Lower leg skin (tissue), 4 donors: ENCODE measurements at places on chromosomes 6 and 20.
A peak's percentile ranks its signal among the peaks of the same experiment; 100 is the strongest.

- no peak for DNase-seq
These were observed 22.6 kb downstream of the KCNK15 start for GRCh38 chr20:44768256-44768655.

GRCh38 chr6:85864453-85865401, 222.0 kb upstream of the SYNCRIP start:
- DNase-seq: no peak

DNA sequence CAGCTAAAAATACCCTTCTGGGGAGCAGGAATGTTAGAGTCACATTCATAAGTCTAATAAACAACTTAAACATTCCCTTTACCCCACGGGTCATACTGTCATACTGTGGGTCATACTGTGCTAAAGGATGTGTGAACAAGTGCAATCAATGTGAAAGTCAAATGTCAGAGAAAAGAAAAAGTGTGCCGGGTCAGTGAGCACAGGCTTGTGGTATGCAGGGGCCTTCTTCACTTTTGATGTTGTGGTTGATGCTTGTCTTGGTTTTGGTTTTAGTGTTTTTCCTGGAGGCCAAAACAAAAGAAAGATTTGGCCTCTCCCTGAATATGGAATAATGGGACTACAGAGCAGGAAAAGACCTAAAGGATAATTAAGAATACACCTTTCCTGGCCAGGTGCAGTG, 267.9 kb upstream of the PLN start:
- DNase-seq: no peak

GRCh38 chr6:134176264-134176975, 124.0 kb upstream of the SLC2A12 start:
- DNase-seq: no peak

- DNase-seq: no peak
These were observed 164.0 kb downstream of the TBC1D7 start for GRCh38 chr6:13164291-13164690.

DNA sequence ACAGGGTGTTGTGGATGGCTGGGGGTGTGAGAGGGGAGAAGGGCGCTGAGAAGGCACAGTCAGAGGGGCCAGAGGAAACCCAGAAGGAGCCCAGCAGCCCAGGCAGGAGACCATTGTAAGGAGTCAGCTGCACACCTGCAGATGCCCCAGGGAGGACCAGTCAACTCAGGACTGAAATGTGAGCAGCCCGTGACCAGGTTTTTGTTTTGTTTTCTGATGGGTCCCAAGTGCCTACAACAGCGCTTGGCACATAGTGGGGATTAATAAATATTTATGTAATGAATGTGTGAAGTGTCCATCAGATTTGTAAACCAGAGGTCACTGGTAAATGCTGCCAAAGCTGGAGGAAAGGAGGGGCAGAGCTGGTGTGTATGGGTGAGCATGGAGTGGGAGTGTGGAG, 30.2 kb downstream of the TRAM2 start:
- no peak for DNase-seq

- no peak for DNase-seq
These were observed 101.8 kb upstream of the AKIRIN2 start for GRCh38 chr6:87803791-87804190.

DNA sequence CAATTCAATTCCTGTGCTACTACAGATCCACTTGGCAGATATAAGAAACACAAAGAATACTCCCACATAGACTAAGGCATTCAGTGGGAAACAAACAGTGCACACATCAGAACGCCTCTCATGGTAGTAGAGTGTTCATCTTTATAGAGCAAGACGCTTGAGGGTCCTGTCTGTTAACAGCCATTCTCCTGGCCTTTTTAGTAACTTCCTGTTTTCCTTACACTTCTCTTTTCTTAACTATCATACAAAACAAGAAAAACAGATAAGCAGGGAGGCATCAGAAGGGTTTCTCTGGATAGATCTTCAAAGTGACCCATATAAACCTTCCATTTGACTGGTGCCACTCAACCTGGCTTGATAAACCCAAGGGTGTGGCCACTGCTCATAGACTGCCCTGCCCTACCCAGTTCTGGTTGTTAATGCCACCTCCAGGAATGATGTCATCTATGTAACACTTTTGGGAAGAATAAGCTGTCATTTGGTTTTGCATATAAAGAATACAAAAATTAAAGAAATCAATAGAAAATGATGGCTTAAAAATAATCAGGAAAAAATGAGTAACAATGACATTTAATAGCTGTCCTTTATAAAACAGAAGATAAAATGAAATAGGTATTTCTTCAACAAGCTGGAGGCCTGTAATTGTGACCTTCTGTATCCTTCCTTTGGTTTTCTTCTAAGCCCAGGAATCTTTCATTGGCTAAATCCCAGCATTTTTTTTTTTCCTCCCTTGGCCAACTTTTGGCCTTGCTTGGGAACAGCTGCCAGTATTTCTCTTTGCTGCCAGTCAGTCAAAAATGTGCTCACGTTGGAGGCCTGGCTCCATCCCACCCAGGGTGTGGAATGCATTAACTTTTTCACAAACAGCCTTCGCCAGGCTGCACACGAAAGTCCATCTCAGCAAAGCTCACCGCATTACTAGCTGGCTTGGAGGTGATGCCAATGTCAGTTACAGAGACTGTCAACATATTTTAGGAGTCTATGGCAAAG, 103.5 kb downstream of the GJA10 start:
- DNase-seq: no peak

GRCh38 chr20:61988665-61989064, 77.0 kb downstream of the TAF4 start:
- no peak for DNase-seq

DNA sequence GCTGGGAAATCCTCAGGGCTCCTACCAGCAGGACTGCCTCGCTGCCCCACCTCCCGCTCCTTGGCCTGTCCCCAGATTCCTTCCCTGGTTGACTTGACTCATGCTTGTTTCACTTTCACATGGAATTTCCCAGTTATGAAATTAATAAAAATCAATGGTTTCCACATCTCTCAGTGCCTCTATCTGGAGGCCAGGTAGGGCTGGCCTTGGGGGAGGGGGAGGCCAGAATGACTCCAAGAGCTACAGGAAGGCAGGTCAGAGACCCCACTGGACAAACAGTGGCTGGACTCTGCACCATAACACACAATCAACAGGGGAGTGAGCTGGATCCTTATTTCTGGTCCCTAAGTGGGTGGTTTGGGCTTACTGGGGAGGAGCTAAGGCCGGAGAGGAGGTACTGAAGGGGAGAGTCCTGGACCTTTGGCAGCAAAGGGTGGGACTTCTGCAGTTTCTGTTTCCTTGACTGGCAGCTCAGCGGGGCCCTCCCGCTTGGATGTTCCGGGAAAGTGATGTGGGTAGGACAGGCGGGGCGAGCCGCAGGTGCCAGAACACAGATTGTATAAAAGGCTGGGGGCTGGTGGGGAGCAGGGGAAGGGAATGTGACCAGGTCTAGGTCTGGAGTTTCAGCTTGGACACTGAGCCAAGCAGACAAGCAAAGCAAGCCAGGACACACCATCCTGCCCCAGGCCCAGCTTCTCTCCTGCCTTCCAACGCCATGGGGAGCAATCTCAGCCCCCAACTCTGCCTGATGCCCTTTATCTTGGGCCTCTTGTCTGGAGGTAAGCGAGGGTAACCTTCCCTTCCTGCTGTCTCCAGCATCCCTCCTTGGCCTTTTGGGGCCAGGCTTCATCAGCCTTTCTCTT, at the start of gene CFB:
Gene CFB, plus strand, starts transcription at position 589 of the 863 bp plus-strand sequence. Its CDS starts 127 bp downstream, at position 716.
- peak; percentile 95 for DNase-seq

DNA sequence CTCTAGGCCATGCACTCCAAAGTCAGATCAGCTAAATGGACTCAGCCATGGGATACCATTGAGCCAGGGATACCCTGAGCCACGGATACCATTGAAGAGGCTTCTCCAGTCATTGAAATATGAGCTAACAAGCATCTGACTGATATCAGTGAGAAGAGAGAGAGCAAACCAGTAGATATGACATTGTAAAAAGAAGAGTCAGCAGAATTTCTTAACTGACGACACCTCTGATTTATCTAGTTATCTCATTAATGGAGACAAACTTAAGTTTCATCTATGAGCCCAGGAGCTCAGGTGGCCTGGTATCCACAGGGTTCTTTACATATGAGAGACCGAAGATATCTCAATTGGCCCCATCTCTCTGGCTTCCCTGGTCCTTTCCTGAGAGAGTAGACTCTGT, 140.6 kb downstream of the TBC1D7 start:
- DNase-seq: no peak

- peak; percentile 82 for DNase-seq
These were observed 16.5 kb downstream of the IGF2R start for GRCh38 chr6:159985296-159985945.

- DNase-seq: peak; percentile 39
These were observed 17.3 kb downstream of the GABRR2 start for GRCh38 chr6:89297695-89298351.

- no peak for DNase-seq
These were observed 56.4 kb upstream of the VSTM2L start for GRCh38 chr20:37846573-37846972.

- no peak for DNase-seq
These were observed 128.0 kb downstream of the TNFRSF21 start for GRCh38 chr6:47181681-47182080.

GRCh38 chr6:68307301-68307700, 327.8 kb upstream of the ADGRB3 start:
- no peak for DNase-seq

GRCh38 chr6:105616521-105616920, 213.6 kb upstream of the PREP start:
- no peak for DNase-seq

- DNase-seq: no peak
These were observed 121.7 kb upstream of the NXT1 start for GRCh38 chr20:23228912-23229311.

DNA sequence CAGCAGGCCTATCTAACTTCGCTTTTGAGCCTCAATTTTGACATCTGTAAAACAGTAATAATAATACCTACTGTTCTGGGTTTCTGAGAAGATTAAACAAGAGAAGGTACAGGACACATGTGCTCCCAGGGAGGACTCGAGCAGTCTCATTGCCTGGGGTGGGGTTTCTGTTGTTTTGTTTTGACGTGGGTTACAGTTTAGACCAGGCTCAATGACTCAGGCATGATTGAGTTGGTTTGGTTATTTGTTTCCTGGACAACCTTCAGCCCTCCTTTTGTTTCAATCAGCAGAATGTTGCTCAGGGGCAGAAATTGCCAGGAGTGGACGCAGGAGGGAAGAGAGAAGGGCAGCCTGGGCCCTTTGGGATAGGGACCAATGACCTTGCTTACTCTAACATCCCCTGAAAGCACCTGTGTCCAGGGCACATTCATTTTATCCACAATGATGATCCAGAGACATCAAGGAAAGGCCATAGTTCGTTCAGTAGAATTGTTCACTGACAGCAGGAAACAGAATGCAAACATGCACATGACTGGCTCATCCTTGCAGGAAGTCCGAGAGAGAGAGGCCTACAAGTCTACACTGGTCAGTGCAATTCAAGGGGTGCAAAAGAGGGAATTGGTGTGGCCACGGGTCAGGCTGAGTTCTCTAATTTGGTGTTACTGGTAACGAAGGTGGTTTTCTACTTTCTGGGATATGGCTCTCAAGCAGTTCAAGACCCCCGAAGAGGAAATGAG, 74.5 kb upstream of the MRPS10 start:
- no peak for DNase-seq

DNA sequence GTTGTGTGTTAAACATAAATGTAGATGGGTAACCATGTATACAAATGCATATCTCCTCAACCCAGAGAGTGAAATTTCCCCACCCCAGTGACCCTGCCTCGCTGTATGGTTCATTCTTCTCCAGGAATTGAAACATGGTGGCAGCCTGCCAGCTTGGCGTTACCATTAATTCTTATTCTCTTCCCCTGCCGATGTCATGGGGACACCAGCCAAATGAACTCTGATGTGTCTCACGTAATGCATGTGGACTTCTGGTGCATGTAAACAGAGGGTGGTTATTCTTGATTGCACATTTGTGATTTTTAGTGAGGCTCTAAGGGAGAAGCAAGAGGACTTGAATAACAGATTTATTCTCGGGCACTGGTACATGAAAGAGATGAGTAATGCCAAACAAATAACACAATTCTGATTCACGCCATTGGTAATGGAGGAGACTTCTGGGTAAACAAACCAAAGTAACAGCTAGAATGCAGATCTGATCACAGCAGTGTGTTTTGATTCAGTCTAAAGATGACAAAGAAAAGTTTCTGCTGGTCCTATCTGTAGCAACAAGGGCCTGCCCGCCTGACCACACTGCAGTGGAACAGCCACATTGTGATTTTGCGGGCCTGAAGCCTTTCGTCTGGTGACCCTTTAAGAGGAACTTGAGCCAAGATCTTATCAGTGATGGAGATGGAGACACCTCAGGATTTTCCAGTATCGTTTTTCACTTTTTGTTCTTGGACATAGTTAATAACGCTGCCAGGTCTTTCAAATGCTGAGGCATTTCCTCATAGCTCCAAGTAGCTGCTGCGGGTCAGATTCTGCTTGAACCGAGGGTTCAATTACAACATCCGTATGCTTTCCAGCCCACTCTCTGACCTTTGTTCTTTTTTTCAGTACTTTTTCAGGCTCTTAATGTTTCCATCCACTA, 171.8 kb upstream of the AKAP12 start:
- DNase-seq: peak; percentile 47

DNA sequence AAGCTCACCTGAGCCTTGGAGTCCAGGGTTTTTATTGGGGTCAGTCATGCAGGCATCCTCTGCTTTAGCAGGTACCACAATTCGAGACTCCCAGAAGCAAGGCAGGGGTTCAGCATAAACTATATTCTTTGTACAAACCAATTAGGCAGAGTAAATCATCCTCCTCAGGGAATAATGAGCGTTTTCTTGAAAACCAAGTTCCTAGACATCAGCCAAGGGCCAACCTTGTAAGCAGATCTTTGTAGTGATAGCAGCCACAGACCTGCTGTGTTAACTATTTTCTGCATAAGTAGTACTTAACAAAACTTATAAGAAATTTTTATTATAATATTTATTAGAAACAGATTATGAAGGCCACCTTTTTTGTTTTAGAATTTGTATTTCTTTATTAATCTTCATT, 74.7 kb downstream of the STXBP5 start:
- no peak for DNase-seq

- no peak for DNase-seq
These were observed 198.2 kb upstream of the SSTR4 start for GRCh38 chr20:22836877-22837276.
